Lung microvascular endothelial cell (primary cell): ENCODE measurements at places on chromosomes 7 and 10.

DNA sequence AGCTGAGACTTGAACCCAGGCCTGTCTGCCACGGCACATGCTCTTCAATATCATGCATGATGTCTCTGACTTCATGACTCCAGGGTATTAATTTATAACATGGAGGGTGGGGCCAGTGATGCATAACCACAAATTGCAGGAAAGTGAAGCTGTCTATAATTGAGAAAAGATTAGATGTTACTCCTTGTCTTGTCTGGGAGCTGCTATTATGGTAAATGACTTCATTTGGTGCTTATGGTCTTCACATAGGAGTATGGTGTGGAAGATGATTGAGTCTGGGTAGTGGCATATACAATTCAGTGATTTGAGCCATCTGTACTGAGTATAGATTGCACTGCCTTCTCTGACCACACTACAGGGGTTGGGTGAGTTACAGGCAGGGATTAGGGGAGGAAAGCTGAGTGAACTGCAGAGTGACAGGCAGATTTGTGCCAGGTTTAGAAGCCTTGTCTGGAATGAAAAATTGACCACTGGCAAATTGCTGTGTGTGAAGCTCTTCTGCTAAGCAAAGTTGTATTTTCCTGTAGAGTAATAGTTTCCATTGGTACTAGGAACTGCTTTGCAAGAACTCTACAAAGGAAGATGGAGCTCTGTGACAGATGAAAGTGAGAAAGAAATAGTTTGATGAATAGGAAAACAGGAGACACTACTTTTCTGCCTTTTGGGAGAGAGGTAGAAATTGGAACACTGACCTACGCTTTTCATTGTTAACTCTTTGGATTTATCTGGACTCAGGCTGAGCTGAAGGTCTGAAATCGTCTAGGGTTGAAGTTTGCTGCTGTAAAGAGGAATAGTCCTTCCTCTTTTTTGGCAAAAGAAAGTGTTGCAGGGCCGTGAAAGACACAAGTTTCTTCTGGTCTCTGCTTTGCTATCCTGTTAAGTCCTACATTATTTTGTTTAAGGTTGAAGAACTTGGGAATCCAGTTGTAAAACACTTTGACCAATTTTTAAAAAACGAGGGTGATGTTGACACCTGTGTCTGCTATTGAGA is 2.7 kb downstream of the SND1 start:
- DNase-seq = no peak

DNA sequence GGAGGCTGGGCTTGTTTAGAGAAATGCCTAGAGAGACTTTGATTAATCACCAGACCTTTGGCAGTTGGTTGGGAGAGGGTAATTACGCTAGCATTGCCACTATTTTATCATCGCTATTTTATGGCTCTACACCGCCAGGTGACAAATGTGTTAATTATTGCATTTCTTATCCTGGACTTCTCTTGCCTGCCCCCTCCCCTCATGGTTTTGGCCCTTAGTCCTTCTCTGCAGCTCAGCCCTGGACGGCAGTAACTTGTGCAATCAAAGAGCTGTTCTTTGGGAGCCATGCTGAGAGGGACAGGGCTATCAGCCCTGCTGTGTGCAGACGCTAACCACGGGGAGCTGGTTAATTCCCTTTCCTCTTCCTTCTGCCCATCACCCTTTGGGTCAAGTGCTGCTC is 585.0 kb downstream of the AUTS2 start:
- DNase-seq = no peak

DNA sequence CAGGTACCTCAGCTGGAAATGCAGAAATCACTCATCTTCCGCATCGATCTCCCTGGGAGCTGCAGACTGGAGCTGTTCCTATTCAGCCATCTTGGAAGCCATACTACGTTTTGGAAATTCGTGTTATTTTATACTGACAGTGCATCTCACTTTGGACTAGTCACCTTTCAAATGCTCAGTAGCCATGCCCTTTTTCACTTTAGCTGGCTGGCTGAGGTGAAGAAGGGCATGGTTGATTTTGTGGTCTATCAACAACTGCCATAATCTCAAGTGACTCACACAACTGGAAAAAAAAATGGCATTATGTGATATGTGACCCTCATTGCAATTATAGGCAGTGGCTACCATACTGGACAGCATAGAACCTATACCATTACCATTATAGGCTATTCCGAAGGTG is 100.5 kb downstream of the CCDC71L start:
- DNase-seq = no peak

DNA sequence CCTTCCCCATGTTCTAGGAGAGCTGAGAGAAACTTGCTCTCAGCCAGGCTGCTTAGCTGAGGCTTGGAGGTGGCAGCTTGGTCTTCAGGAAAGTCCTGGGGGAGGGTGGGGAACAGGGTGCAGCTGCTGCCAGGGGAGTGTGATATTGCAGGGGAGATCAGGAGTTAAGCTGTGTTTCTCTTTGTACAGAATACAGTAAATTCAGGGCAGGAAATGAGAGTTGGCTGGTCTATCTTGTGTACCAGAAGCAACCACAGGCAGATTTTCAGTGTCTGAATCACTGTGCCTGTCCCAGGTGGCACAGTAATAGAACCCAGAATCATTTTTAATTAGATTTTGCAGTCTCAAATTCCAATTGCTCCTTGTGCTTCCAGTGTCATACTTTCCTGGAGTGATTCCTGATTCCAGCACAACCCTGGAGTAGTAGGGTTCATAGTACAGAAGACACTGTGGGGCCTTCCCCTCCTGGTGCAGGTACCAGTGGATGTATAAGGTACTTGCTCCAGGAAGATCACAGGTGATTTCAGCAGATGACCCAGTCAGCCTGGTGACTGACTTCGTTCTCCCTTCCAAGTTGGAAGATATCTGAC is 94.0 kb upstream of the TARP start:
- no peak for DNase-seq

GRCh38 chr7:31004393-31004792 is 40.6 kb downstream of the GHRHR start:
- no peak for DNase-seq

DNA sequence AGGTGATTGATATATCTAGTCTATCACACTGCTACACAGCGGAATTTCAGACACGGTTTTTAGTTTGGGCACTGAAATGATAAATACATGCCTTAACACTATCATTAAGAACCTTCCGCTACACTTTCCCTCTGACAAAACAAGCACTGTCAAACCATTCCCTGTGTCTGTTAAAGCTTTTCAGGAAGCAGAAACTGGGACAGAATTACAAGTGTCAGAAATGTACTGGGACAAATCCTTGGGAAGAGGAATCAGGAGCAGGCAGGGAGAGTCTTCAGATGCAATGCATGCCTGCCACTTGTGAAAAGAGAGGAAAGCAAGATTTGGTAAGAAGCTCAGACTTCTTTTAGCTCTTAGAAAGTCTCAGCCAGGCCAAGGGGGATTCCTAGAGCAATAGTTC is 196.8 kb upstream of the PTPRZ1 start:
- no peak for DNase-seq

DNA sequence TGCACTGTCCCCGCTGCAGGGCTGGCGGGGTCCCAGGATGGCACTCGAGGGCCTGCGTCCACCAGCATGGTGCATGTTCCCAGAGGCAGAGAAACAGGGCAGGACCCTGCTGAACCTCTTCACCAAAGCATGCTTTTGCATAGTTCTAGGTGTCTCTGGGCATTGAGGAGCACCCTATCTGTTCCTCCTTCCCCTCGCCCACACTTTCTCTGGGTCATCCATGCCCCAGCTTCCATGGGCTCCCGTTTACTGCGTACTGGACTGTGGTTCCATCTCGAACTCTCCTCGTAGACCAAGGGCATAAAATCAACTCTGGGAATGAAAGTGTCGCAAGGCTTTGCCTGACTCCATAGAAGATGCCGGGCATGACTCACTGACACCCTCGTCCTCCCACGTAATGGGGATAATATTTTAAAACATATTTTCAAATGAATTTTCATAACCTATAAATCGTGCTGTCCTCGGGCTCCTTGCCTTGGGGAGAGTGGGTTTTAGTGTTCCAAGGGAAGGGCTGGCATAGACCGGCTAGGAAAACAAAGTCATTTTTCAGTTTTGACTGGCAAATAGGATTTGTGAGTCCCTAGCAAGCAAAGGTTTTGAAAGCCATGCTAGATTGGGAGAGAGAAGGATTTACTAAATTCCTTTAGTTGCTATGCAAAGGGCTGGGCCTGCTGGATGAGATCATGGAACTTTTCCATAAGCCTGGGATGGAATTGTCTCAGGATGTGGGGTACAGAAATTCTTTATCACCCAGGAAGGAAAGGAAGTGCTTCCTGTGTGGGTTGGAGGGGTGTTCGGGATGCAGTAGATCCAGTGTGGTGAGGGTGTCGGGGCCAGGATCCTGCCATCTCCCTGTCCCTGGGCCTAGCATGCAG is 498.7 kb upstream of the MKI67 start:
- DNase-seq = no peak

DNA sequence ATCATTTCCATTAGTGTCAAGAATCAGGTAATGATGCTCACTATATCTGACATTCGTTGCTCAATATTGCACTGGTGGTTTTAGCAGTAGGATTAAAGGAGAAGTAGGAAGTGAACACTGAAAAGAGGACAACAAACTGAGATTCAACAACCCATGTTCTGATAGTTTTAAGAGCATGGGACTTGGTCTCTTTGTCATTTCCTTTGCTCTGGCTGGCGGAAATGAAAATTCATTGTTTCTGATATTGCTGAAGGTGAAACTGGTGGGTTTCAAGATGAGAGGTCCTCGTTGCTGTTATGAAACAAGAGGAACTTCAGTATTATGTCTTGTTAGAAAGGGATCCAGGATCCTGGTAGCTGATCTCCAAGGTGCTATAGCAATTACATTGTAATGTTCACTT is 129.0 kb downstream of the DNAH11 start:
- DNase-seq = no peak

DNA sequence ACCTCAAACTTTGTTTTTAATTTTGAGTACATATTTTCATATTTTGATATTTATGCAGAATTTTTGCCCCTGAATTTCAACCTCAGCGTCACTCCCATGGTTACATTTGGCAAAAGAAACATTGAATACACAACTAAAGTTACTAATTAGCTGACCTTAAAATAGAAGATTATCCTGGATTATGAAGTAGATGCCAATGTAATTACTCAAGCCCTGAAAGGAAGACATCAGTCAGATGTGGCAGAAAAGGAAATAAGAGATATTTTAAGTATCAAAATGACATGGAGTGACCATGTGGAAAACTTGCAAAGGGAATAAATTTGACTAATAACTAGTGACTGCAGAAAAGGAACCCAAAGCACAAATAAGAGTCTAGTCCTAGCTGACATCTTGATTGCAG is 701.3 kb upstream of the KCND2 start:
- DNase-seq = no peak

- DNase-seq = no peak
Measured at GRCh38 chr10:113566888-113567287, 14.0 kb downstream of the HABP2 start.

GRCh38 chr10:102123223-102123622 is 3.1 kb upstream of the LDB1 start:
- no peak for DNase-seq

DNA sequence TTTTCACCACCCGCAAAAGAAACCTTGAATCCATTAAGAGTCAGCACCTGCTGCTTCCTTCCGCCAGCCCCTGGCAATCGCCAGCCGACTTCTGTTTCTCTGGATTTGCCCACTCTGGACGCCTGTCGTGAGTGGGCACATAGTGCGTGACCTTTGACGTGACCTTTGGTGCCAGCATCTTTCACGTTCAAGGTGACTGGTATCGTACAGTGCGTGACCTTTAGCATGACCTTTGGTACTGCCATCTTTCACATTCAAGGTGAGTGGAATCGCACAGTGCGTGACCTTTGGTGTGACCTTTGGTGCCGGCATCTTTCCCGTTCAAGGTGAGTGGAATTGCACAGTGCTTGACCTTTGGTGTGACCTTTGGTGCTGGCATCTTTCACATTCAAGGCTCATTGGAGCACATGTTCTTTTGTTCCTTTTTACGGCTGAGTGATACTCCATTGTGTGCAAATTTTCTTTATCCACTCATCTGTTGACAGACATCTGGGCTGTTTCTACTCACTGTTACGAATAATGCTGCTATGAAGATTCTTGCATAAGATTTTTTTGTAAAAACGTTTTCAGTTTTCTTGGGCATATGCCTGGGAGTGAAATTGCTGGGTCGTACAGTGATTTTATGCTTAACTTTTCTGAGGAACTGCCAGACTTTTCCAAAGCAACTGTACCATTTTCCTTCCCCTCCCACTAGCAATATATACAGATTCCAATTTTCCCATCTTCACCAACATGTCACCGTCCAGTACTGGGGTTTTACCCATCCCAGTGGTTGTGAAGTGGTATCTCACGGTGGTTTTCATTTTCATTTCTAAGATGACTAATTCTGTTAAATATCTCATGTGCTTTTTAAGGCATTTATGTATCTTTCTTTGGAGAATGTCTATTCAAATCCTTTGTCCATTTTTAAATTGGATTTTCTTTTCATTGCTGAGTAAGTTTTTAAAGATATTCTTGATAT is 145.3 kb downstream of the DIP2C start:
- no peak for DNase-seq

DNA sequence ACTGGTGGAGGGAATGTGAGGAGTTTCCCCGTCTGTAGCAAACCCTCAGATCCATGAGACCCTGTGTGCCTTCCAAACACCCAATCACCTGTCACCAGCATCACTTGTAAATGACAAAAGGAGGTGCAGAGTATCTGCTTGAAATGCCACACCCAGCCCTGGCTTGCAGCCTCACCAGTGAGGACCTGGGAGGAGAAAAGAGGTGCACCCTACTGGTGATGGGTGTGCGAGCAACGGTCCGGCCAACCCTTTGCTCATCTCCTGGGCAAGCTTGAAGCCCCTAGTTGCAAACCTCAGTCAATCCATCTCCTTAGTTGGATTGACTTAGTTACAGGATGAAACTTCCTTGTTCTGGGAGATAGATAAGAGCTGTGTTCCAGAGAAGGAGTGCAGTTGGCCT is 62.4 kb upstream of the WAPL start:
- DNase-seq = no peak

- DNase-seq = peak; percentile 69
Measured at GRCh38 chr7:2116989-2117591, 115.7 kb downstream of the MAD1L1 start.

DNA sequence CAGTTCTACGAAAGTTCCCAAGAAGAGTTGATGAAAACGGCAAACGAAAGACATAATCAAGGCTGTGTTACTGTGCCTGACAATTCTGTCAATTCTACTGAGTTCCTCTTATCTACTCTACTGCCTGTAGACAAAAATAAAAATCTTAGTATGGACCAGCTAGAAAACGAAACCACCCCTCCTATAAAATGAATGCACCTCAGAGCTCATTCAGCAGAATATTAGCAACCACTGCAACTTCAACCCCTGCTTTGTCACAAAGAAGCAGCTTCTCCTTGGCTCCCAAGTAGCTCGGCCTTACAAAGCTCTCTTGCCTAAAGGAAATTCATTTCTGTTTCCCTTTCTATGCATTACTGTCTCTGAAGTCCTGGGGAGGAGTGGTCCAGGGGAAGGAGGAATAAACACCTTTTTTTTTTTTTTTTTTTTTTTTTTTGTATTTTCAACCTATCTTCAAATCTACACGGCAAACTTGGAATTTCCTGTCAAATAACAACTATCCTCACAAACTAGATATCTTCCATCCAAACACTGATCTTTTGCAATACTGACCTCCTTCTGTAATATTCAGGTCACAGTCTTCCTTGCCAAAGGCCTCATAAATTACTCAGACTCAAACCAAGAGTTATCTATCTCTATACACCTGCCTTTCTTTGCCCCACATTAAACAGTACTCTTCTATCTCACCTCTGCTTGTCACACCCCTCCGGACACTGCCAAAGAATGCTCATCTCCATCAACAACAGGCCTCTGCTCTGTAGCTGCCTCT is 74.3 kb downstream of the GLI3 start:
- DNase-seq = no peak
